ENCODE measurements at places on chromosomes 2 and 18.

GRCh38 chr2:194686569-194686968 is 970.5 kb upstream of the SLC39A10 start:
- no peak for DNase-seq

DNA sequence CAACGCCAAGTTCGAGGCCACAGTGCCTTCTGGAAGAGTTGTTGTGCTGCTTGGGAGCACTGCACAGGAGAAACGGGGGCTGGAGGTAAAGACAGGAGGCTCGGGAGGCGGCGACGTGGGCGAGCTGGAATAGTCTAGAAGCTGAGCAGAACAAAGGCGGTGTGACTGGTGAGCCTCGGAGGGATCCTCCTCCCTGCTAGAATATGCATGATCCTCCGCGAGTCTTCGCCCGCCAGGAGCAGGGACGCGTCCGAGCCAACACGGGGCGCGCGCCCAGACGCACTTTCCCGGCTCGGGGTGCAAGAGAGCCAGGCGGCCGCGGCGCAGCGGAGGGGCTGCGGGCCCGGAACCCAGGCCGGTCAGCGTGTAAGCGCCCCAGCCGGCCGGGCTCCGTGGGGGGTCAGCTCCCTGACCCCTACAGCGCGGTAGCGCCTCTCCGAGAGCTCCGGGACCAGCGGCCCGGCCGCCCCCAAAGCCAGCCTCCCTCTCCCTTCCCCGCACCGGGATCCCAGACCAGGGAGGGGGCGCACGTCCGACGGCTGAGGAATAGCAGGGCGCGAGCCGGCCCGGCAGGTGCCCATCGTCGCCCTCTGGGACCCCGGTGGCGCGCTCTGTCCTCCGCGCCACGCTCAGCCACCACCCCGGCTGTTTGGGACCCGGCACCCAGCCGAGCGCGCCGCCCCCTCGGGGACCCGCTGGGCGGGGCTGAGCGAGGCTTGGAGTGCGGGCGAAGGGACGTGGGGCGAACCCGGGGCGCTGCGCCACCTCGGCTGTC is 62.5 kb downstream of the GNAL start:
- no peak for DNase-seq

GRCh38 chr2:71786291-71787107 is 333.1 kb downstream of the DYSF start:
- DNase-seq, result no peak

GRCh38 chr2:219634171-219634940 is 6.9 kb downstream of the SLC4A3 start:
- DNase-seq, result no peak

DNA sequence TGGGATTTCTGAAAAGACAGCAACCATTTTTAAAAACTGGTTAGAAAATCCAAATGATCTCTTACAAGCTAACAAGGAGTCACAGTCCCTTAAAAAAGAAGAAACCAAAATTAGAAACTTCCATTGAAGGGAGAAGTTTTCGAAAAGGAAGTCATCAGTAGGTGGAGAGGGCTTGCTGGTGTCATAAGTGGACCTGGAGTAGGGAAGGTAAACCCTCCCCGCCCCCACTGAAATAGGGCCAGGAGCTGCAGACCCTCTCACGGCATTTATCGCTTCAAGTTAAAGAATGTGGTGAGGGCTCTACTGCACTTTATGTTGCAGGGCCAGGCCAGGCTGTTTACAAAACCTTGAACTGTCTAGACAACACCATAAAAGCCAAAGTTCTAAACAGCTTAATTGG is 2.9 kb downstream of the HOXD11 start:
- DNase-seq, result no peak

DNA sequence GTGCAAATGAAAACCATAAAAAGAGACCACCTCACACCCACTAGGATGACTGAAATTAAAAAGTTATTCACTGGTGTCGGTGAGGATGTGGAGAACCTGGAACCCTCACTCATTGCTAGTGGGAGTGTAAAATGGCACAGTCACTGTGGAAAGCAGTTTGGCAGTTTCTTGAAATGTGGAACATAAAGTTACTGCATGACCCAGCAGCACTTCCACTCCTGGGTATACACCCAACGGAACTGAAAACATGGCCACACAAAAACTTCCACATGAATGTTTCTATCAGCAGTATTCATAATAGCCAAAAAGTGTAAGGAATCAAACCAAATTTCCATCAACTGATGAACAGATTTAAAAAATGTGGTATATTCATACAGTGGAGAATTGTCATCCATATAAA is 65.1 kb upstream of the SLC66A3 start:
- no peak for DNase-seq

DNA sequence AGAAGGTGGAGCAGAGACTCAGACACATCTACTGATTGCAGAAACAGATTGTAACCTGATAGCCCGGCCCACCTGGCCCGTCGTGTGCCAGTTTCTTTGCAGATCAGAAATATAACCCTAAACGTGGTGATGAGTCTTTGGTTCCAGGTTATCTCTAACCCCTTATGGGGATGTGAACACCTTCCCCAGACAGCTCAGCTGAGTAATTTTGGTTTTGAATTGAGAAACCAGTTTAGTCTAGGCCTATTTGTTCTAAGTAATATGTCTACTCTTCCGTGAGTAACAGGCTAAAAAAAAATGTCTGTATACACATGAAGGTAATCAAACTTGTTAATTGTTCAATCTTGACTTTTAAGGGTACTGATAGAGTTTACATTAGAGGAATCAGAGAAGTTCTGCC is 35.7 kb downstream of the RASGRP3 start:
- DNase-seq, result no peak

GRCh38 chr2:13543550-13543949 is 826.8 kb downstream of the TRIB2 start:
- no peak for DNase-seq

GRCh38 chr2:200749631-200750322 is 61.9 kb upstream of the BZW1 start:
- DNase-seq, result no peak

GRCh38 chr2:188785490-188785889 is 188.7 kb upstream of the COL3A1 start:
- DNase-seq, result peak; percentile 32

DNA sequence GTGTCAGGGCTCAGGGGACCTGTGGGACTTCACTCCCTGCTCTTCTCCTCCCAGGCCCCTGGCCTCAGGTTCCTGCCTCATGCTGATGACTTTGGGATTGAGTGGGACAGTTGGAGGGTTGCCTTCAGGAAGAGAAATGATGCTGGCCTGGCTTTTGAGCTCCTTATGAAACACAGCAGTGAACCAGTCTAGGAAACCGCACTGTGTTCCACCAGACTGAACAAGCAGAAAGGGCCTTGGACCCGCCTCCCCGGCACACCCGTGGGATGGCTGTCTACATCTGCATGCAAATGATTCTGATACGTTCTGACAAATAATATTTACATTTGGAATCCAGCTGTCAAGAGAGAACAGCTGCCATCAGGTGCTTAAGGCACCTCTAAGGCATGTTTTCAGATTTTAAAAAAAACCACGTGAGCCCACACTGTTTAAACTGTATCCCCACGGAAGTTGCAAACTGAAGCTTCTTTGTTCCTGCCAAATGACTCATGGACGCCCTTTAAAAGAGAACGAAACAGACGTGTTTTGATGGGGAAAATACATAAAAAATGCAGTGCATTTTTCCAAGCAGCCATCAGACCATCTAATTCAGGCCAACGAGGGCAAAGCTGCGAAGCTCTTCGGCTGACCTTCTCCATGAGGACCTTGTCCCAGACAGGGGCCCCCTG is 27.6 kb upstream of the ASAP2 start:
- no peak for DNase-seq
